HuH-7 (cell line): ENCODE measurements at places on chromosomes 3 and 15.

DNA sequence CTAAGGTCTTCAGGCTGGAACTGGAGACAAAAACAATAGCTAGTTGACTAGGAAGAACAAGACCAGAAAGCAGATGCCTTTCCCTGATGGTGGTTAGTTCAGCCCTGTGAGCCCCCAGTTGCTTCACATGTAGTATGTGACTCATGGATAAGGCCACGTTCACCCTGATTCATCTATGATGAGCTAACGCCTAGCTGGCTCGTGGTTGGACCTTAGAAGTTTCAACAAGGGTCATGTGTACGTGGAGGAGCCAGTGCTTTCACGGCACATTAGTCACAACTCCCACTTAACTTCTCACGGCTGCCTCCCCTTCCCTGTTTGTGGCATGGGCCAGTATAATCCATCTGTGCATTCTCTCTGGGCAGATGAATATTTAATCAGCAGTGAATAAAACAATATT is 20.6 kb downstream of the COL8A1 start:
- DNase-seq: no peak

DNA sequence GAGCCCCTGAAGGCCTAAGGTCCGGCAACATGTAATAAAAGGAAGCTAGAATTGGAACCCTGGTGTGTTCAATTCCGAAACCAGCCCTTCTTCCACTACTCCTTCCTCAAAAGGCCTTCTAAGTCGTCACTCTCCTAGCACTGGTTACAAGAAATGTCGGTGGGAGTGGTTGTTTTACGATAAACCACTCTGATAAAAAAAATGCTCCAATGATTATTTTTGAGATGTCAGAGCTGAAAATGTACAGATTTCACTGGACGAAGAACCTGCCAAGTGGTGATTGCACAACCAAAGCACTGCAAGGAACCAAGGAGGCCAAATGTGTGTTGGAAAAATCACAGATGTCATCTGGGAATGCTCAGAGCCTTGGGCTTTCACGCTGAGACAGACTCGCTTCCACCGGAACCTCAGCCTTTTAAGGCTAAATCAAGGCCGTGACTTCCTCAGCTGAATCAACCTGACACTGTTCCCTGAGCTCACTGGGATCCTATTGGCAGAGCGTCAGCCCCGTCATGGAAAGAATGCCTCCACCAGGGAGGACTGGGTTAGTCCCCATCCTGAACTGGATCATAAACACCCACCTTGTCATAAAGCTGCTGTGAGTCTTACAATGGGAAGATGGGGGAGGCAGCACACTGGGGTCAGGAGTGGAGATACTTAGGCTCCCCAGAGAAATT is 108.1 kb upstream of the THBS1 start:
- no peak for DNase-seq

DNA sequence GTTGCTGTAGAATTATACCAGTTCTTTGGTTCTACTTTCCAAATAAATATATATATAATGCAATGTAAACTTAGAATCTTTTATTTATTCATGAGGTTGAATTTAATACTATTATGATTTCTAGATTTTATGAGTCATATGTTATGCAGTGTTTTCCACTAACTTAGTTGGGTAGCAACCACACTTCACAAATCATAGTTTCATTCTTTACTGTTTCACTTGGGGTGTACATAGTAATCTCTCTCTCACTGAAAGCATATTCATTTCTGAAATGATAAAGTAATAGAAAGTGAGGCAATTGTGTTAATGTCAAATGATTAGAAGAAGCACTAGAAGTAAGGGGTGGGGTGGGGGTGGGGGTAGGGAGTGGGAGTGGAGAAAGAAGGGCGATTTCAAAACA is 52.6 kb downstream of the IQCH start:
- DNase-seq: no peak

GRCh38 chr15:78389738-78390137 is 48.3 kb upstream of the IREB2 start:
- no peak for DNase-seq
